ENCODE measurements at places on chromosomes 6 and 20.

DNA sequence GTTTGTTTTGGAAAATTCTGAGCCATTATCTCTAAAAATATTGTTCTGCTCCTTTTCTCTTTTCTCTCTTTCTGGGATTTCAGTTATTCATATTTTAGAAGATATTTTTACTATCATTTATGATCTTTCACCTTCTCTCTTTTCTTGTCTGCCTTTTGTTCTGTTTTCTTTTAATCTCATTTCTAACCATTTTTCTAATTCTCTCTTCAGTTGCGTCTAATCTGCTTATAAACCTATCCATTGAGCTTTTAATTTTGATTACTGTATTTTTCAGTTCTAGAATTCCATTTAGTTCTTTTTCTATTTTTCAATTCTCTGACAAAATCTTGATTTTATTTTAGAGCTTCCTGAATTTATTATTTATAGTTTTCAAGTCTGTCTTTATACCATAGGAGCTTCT, 42.2 kb upstream of the COL10A1 start:
- no peak for DNase-seq

GRCh38 chr20:38861071-38861401, 55.5 kb downstream of the PPP1R16B start:
- DNase-seq = no peak

- DNase-seq = no peak
These were observed 397.9 kb downstream of the SAMD5 start for GRCh38 chr6:147906361-147906760.

GRCh38 chr6:158536084-158536890, 23.6 kb upstream of the TMEM181 start:
- DNase-seq = peak; percentile 80

DNA sequence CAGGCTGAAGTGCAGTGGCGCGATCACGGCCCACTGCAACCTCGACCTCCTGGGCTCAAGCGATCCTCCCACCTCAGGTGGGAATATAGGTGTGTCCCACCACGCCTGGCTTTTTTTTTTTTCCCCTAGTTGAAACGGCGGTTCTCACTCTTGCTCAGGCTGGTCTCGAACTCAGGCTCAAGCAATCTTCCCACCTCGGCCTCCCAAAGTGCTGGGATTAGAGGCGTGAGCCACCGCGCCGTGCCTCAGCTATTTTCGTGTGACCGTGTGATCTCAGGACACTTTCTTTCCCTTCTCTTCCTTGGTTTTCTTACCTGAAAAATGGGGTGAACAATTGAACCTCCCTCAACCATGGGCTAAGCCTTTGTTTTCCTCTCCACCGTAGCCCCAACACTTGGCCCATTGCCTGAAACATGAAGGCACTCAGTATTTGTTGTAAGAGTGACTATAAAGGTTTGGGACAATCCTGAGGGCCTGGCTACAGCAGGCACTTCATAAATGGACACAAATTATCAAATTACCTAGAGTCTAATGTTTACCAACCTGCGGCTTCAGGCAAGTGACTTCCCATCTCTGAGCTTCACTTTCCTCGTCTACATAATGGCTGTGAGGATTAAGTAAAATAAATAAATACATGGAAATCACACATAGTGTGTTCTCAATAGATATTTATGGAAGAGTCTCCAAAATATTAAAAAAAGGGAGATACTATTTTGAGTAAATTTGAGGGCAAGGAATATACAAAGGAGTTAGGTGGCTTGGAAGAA, 31.4 kb upstream of the ID1 start:
- DNase-seq = peak; percentile 75

DNA sequence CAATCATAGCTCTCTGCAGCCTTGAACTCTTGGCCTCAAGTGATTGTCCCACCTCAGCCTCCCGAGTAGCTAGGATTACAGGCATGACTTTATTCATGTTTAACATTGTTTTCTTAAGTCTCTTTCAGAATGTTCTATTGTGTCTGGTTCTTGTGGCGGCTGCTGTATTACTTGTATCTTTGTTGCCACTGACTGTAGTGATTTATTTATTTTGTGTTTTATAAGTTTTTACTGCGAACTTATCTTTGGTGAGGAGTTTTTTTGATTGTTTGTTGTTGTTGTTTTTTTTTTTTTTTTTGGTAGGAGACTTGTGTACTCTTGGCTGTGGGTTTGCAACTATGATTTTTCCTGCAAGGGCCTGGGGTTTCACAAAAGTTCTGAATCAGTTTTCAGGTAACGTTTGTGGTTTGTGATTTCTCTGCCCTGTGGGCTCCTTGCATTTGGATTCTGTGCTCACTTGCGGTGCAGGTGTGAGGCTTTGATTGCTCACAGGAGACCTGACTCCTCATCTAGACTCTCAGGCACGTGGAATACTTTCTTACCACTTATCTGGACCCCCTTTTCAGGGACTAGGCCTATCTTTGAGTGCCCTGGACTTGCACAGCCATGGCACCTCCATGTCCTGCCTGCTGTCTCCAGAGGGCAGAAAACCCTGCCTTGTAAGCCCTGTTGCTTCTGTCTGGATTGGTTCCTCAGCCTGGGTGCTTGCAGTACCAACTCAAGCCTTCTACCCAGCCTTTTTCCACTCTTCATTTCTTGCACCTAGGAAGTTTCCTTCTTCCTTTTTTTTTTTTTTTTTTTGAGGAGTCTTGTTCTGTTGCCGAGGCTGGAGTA, 25.2 kb downstream of the KIF25 start:
- DNase-seq = no peak

- peak; percentile 95 for DNase-seq
These were observed 3.1 kb upstream of the GPSM3 start for GRCh38 chr6:32195652-32195901.

DNA sequence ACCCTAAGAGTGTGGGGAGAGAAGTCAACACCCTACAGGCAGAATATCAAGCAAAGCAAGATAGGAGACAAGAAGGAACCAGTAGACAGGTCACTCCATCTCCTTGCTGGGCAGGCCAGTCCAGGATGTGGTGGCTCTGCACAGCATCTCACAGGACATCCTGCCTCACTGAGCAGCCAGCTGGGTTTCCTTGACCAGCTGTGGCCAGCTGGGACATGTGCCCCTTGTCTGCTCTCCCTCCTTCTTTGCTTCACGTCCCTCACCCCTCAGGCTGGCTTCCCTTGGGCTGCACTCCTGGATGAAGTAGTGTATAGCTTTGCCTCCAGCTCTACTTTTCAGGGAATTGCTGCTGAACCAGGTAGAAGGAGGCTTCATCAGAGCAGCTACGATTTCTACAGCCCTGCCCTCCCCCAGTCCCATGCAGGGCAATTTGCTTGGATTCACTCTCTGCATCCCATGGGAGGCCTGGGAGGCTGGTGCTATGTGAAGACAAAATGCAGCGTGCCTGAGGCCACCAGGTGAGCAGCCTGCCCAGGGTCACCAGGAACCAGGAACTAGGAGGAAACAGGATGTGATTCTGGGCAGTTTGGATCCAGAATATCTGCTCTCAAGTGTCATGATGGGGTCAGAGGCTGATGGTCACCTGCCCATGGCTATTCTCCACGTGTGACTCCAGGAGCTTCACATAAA, 110.0 kb upstream of the PMEPA1 start:
- no peak for DNase-seq

GRCh38 chr6:13742961-13743735, 31.5 kb upstream of the RANBP9 start:
- DNase-seq = no peak
